NCI-H510A (cell line): ENCODE measurements at places on chromosomes 1 and 21.

DNA sequence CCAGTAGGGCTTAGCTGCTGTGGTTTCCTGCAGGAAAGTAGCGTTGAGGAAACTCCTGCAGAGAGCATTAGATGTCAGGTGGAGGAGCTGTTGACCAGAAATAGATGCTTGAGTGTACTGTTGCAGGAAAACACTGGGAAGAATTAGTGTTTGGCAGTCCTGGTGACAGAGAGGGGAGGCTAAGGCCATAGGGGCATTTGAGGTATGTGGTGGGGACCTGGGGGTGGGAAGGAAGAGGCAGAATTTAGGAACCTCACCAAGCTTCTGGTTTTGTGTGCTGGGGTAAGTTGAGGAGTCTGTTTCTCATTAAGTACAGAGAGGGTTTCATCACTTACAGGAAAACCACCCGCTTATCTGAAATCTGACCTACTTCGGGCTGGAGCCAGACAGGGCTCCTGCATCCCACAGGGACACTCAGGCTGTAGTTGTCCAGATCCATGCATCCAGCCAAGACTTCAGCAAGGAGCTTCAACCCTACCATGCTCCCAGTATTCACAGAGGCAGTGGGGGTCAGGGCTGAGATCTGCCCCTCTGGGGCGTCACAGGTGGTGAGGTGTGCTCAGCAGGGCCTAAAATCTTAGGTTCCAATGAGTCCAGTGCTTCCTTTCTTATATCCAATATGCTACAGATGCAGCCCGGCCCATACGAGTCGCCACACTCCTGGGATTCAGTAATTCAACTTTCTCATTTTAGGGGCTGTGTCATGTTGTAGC lies 15.1 kb downstream of the SH2D2A start:
- DNase-seq: no peak

- DNase-seq: no peak
Measured at GRCh38 chr1:30855686-30856259, 52.8 kb downstream of the SDC3 start.

- DNase-seq: no peak
Measured at GRCh38 chr1:70003211-70003908, 202.0 kb downstream of the LRRC40 start.

GRCh38 chr1:200873671-200874397 lies 1.1 kb downstream of the GPR25 start:
- no peak for DNase-seq

DNA sequence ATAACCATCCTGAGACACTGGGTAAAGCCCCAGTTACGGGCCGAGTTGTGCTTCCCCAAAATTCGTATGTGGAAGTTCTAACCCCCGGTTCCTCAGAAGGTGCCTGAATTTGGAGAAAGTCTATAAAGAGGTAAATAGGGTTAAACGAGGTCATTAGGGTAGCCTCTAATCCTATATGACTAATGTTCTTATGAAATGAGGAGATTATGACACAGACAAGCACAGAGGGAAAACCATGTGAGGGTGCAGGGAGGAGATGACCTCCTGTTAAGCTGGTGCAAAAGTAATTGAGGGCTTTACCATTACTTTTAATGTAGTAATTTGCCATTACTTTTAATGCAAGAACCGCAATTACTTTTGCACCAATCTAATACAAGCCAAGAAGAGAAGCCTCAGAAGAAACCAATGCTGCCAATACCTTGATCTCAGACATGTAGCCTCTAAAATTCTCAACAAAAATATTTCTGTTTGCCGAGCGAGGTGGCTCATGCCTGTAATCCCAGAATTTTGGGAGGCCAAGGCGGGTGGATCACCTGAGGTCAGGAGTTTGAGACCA lies 260.8 kb downstream of the GPATCH2 start:
- DNase-seq: no peak

DNA sequence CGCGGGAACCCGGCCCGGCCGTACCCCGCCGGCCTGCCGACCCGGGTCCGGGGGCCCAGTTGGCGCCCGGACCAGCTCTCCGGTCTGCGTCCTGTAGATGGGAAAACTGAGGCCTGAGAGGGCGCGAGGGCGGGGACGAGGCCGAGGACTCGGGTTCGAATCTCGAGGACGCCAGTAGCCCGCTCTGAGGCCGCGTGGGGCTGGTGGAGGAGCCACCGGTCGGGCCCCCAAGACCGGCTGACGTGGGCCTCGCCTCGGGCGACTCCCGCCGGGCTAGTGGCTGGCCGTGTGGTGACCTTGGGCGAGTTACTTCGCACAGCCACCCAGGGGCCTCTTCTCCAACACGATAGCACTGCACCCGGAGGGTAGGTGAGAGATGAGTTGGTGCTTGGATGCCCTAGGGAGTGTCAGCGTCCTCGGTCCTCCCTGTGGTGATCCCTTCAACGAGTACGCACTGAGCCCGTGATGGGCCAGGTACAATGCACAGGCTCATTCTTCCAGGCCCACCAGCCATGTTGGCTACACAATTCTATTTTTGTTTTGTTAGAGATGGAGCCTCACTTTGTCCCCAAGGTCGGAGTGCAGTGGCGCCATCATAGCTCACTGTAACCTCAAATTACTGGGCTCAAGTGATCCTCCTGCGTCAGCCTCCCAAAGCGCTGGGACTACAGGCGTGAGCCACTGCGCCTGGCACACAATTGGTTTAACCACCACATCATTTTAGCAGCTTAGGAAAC lies 404 bp upstream of the SCMH1 start:
- peak; percentile 84 for DNase-seq

GRCh38 chr1:18556364-18556763 lies 74.3 kb upstream of the PAX7 start:
- no peak for DNase-seq
